Activated CD8-positive, alpha-beta memory T cell treated with anti-CD3 and anti-CD28 coated beads for 1 hour (primary cell): ENCODE measurements at places on chromosomes 4 and X.

GRCh38 chr4:100828986-100829685 is 311.3 kb upstream of the EMCN start:
- no peak for DNase-seq

- DNase-seq = no peak
Measured at GRCh38 chrX:457292-457679, 70.6 kb upstream of the PPP2R3B start.

DNA sequence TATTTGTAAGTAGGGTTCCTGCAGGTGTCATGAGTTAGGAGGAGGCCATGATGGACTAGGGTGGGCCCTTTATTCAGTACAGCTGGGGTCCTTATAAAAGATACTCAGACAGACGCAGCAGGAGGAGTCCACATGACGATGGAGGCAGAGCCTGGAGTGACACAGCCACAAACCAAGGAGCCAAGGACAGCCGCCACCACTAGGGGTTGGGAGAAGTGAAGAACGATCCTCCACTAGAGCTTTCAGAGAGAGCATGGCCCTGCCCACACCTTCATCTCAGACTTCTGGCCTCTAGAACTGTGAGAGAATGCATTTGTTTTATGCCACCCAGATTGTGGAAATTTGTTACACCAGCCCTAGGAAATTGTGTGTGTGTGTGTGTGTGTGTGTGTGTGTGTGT is 31.1 kb downstream of the JAKMIP1 start:
- DNase-seq = no peak

- DNase-seq = no peak
Measured at GRCh38 chr4:74932010-74932409, 906 bp upstream of the PARM1 start.

DNA sequence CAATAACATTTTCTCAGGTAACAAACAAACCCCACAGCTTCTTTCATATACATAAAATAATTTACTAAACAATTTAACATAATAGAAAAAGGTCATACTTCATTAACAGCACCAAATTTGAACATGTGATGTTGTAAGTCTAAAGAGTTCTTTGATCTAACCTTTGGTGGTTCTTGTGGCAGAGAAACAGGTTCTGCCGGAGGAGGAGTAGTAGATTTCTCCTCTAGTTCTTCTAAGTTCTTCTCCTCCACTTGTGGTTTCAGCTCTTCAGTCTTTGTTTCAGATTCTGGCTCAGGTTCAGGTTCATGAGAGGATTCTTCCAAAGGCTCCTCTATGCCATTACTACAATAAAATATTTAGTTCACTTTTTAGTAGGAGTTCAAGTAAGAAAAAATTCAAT is 18.3 kb downstream of the G3BP2 start:
- no peak for DNase-seq

GRCh38 chr4:184168406-184169019 is 49.2 kb downstream of the ENPP6 start:
- DNase-seq = peak; percentile 37

DNA sequence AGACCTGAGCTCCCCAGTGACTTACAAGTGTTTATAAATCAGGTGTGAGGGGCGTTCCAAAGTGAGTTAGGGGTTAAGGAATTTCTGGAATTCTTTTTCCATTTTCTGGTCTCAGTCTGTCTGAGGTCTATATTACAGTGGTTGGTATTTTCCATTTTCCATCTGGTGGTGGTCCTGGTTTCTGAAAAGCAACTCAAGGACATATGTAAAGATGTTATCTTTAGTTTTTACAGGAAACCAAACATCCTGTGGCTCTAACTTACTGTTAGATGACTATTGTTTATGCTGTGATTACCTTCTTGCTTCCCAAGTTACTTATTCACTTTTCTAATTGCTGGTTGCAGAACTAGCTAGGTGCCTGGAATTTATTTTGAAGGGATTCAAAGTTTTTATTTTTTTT is 53.5 kb upstream of the IL21 start:
- DNase-seq = no peak

DNA sequence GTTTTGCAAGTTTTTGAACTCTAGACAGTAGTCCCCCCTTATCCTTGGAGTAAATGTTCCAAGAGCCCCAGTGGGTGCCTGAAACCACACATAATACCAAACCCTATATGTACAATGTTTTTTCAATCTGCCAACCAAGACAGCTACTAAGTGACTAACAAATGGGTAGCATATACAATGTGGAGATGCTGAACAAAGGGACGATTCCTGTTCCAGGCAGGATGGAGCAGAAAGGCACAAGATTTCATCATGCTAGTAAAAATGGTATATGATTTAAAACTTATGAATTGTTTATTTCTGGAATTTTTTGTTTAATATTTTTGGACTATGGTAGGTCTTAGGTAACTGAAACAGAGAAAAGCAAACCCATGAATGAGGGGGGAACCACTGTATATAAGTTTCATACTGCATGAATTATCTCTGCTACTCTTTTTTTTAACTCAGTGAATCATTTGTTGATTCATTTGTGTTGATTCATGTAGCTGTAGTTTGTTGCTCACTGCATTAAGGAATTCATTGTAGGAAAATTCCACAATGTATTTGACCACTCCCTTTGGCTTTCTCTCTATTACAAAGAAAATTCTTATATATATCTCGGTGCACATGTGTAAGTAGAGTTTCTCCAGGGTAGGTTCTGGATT is 21.9 kb upstream of the ANXA3 start:
- no peak for DNase-seq

DNA sequence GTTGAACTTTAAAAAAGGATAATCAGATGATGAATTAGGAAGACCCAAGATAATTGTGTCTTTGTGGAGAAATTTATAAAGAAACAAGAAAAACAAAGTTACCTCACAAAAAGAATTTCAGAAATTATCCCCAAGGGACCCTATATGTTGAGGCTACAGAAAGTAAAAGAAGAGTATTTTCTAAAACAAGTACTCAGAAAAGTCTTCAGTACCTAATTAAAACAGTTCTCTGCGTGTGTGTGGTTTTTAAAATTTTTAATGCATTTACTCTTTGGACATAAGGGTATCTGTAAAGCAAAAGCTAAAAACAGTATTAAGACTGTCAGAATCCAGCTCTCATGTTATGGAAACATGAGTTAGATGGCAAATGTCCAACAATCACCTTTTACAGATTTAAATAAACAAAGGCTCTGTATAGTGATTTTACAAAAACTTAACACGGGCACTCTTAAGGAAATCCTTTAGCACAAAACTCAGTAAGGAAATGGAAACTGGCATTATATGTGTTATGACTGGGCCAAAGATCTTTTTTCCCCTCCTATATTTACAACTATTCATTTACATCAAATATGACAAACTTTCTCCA is 187.5 kb downstream of the NSUN7 start:
- no peak for DNase-seq

DNA sequence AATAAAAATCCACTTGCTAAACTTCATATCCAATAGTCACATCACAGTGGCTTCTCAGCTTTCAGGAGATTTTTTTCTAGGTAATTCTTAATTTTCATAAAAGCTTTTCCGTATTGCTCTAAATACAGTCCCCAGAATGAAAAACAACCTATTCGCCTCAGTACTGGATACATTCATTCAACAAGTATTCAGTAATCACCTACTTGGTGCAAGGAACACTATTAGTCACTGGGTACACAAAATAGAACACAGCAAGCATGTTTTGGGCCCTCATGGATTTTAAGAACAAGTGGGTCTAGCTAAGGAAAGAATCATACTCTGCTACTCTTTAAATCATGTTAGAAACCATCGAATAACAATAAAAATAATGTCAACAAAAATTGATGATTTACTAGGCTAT is 2.8 kb upstream of the BEX3 start:
- DNase-seq = no peak

GRCh38 chr4:112492321-112492720 is 23.7 kb downstream of the NEUROG2 start:
- no peak for DNase-seq

DNA sequence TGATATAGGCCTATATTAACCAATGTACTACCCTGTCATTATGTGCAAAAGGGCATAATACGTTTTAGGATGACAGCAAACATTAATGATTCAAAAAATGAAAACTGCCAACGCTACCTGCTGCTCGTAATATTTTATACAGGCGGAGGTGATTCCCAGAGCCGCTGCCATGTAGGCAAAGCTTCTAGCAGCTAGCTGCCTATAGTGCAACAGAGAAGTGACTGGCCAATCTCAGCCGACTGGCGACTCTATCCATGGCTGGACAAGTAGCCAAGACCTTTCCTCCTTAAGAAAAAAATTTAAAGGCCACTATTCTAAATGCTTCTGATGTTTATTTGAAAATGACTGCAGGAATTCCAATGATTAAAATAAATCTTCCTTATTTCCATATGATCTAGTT is 1.9 kb downstream of the PPARGC1A start:
- no peak for DNase-seq

DNA sequence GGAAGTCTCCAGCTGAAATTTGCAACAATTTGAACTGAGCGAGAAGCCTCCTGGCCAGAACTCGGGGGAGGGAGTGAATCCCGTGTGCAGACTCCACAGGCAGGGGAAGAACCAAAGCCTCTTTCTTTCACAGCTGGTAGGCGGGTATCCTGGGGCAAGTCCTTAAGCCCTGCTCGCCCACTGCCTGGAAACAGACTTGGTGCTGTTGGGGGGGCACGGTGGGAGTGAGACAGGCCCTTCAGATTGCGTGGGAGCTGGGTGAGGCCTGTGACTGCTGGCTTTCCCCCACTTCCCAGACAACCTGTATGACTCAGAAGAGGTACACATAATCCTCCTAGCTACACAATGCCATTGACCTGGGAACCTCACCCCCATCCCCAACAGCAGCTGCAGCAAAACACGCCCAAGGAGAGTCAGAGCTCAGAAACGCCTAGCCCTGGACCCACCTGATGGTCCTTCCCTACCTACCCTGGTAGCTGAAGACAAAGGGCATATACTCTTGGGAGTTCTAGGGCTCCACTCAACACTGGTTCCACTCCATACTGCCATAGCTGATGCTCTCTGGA is 22.4 kb upstream of the RLIM start:
- DNase-seq = no peak

- DNase-seq = no peak
Measured at GRCh38 chr4:140187316-140187695, 33.3 kb upstream of the MAML3 start.

GRCh38 chr4:102321260-102321995 is 23.9 kb downstream of the SLC39A8 start:
- DNase-seq = no peak

DNA sequence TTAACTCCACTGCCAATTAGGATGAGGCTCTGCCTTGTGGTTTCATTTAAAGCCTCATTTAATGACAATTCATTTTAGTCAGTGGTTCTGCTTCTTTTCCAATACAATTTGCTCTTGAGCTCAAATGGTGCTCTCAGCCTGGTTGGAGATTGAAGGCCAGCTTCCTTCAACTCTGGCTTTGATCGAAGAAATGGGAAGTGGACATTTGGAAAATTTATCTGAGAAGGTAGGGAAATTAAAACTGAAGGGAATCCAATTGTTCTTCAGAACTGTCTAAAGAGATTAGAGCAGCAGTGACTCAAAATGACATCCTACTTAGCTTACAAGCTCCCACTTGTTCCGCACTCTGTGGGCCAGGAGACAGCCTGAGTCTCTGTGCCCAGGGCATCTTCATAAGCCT is 206.8 kb downstream of the SMARCA1 start:
- no peak for DNase-seq

DNA sequence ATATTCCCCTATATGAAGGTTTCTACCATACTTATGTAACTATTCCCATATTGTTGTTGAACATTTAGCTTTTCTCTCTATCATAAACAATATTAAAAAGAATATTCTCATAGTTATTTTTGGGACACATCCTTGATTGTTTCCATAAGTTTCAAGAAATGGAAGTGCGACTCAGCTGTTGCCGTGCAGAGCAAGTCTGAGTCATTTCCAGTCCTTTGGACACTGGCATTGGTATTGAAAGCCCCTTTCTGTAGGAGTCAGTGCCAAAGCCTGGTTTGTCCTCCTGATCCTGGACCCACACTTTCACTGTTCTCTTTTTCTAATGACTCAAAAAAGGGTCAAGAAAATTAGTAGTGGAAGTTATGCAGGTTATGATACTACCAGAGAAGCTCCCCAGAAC is 108.3 kb upstream of the DIAPH2 start:
- no peak for DNase-seq

- no peak for DNase-seq
Measured at GRCh38 chr4:79281566-79282359, 44.1 kb downstream of the NAA11 start.

- no peak for DNase-seq
Measured at GRCh38 chr4:76803522-76803921, 94.4 kb downstream of the SOWAHB start.

- no peak for DNase-seq
Measured at GRCh38 chr4:155908187-155909139, 5.0 kb downstream of the TDO2 start.

- no peak for DNase-seq
Measured at GRCh38 chrX:38166478-38167083, 54.1 kb downstream of the SRPX start.

- DNase-seq = no peak
Measured at GRCh38 chr4:154958621-154959358, 177.7 kb downstream of the RBM46 start.

DNA sequence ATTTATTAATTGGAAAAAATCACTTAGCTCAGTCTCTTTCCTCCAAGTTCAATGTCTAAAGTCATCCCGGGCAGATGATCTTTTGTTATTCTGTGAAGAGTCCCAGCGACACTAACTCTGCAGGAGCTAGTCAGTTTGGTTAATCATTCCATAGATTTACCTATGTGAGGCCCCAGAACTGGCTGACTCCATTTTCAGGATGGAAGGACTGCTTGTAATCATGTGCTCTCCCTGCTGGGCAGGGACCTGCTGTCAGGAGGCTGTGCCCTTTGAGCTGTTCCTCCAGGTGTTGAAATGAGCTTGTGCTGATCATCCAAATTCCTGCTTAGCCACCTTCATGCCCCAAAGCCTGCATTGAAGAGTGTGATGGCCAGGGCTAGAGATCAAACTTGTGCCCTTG is 169.8 kb downstream of the NHS start:
- no peak for DNase-seq

DNA sequence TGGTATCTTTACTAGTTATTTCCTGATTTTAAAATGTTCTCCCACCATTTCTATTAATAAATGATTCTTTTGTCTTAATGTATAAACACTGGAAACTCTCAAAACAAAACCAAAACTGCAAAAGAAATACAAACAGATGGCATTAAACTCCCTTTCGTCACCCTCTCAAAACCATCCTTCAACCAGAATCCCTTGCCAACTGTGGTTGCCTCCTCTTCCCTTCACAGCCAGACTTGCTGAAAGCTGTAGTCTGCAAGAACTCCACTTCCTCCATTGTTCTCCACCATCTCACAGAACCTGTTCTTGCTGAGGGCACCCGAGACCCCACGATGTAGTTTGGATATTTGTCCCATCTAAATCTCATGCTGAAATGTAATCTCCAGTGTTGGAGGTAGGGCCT is 96.5 kb downstream of the WWC2 start:
- no peak for DNase-seq
